ENCODE measurements at places on chromosomes 4 and X.

DNA sequence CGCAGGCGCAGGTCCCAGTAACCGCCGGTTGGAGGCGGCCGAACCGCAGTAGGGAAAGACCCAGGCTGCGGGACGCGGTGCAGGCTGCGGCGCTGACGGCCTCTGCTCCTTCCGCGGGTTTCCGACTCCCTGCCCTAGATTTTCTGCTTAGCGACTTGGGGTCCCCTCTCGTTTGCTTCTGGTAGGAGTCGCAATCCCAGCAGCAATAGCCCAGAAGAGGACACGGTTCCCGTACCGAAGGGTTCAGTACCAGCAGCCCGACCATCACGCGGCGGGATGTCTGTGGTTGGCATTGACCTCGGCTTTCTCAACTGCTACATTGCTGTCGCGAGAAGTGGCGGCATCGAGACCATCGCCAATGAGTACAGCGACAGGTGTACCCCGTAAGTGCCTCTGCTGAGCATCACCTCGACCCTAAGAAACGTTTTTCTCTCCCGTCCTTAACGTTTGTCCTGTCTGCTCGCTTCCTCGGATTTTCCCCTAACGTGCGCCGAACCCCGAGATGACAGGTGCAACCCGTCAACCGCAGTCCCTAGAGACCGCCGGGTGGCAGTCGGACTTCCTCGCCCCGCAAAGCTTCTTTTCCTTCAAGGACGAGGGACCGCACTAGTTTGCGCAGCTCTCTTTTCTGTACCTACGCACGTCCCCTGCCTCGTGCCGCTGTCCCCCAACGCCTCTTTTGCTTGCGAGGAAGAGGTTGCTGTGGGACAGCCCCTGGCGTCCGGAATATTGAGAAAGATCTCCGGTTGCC is at the start of gene HSPA4L:
Gene HSPA4L (plus strand): TSS at position 48 of the 751 bp plus-strand sequence. CDS start 229 bp downstream, at position 277.
- ATAC-seq: peak; percentile 48

GRCh38 chr4:15233626-15234025 is 194.2 kb upstream of the C1QTNF7 start:
- peak; percentile 83 for ATAC-seq

DNA sequence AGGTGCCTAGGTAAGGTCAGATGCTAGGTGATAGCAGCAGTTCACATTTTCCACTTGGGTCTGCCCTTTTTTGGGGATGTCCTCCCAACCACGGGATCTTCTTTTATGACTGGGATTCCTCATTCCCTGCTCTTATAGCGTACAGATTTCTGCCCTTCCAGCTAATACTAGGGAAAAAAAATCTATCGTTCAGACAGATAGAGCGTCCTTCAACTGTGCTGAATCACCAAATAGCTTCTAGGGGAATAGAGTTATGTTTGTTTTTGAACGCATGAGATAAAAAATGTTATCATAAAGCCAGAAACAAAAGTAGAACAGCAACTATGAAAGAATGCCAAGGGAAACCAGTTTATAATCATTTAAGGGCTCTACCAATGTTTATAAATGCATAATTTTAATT is 13.0 kb downstream of the RAP2C start:
- no peak for ATAC-seq

- ATAC-seq: no peak
Observed at GRCh38 chrX:130623518-130623917, 221.7 kb downstream of the RBMX2 start.

DNA sequence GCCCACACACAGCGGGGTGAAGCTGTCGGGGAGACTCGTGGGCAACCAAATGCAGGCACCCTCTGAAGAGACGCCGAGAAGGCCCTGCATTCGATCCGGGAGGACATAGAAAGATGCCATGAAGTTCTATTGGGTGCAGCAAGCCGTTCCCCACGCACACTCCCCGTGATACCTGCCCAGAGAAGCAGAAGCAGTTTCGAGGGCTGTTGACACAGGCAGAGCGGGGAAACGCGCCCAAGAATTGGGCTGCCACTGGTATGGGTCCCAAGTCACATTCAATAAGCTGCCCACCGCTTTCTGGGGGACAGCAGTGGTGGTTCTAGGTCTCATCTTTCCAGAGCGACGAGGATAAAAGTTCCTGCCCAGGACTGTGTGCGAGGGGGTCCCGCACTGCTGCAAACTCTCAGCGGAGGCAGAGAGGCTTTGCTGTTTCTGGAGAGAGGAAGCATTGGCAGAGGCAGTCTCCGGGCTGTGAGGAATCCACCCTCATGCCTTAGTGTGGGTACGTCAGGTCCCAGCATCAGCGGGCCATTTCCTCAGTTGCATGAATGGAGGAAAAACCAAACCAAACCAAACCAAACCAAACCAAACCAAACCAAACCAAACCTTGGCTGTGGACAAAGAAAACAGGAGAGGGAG is 10.1 kb downstream of the PITX2 start:
- ATAC-seq: no peak

DNA sequence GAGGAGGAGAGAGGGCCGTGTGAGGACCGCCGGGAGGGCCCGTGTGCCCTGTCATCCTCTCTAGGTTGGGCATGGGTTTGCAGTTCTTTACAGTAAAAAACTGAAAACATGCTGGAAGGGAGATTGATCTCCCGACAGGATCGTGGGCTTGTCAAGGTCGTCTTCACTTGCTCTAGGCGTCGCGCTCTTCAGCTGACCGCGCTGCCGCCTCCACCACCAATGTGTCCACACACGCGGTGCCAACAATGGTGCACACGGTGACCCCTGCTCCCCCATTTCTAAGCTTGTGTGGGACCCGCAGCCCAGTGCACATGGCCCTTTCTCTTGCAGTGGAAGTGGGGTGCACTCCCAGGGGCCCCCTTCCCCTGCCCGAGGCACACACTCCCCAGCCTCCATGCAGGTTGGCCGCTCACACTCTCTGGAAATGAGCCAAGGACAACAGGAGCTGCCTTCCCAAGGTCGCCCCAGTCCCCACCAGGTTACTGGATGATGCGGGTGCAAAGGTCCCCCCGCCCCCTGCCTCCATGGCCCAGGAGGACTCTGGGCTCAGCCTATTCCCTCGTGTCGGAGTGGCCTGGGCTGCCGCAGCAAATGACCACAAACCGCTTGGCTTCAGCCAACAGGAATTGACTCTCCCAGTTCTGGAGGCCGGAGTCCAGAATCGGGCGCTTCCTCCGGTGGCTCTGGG is 1.7 kb upstream of the ZFP92 start:
- no peak for ATAC-seq

- no peak for ATAC-seq
Observed at GRCh38 chr4:146456681-146457080, 65.1 kb downstream of the SLC10A7 start.

GRCh38 chr4:142719854-142720541 is 126.1 kb downstream of the INPP4B start:
- ATAC-seq: peak; percentile 70

DNA sequence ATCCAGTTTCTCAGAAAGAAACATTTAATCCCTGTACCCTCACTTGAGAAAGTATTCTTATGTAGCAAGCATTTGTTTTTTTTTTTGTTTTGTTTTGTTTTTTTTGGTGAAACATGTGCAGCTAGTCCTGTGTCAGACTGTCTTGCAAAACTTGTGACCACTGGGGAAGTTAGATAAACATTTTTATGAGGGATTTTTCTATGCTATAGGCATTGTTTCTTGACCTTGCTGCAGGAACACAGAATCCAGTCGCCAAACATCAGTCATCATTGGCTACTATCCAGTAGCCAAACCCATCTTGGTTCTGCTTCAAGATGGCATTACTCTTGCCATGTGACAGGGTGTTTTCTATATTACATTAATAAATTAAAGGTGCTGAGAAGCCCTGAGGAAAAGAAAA is 7.7 kb upstream of the MAPK10 start:
- ATAC-seq: no peak

- no peak for ATAC-seq
Observed at GRCh38 chrX:130055899-130056298, 54.4 kb downstream of the ELF4 start.

GRCh38 chrX:42686706-42687105 is 91.3 kb downstream of the PPP1R2C start:
- ATAC-seq: no peak
